ENCODE measurements at places on chromosomes 1 and 21.

- no peak for DNase-seq
Observed at GRCh38 chr1:234863551-234863971, 253.6 kb upstream of the IRF2BP2 start.

DNA sequence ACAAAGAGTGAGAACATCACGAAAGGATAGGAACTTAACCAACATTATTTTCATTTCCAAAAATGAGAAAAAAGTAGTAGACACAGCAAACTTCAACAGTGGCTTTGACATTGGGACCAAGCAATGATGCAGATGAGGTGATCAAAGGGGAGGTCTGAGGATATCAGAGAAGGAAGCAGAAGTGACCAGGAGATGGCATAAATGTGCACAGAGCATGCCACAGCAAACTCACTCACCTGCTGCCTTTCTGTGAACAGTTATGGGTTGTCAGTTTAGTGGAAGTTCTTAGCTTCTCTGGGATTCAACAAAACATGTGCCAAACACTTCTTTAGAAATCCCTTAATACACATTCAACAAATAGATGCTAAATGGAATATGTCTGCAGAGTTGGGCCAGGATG lies 290.1 kb downstream of the PLPP3 start:
- DNase-seq, result no peak

DNA sequence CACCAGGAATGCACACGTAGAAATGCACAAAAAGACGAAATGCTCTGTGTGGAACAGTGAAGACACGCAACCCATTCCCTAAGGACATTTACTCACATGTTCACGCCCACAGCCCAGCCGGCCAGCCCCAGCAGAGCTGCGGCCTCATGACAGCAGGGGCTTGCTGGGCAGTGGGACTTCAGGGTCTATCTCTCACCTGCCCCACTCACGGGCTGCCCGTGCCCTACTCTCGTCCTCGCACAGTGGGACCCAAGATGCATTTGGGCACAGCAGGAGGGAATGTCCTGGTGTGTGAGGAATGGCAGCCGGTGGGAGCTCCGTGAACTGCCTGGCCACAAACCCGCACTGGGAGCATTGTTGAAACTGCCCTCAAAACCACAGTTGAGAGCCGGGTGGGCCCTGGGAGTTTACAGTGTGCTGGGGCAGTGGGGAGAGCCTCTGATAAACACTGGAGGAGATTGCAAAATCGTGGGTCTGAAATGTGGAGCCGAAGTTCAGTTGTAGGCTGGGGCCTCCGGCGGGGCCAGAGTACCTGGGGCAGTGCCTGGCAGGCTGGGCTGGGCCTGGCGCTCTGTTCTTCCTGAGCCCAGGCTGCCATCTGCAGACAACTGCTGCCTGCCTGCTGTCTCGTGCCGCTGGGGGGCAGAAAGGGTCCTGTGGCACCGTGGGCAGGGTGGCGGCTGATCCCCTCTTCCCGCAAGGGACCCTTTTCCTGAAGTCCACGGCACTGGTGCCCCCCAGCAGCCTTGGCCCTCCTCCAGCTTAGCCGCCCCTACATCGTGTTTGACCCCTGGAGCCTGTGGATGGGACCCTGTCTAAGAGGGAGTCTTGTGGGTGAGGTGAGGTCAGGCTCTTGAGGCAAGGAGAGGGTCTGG lies 20.7 kb upstream of the POFUT2 start:
- DNase-seq, result no peak

GRCh38 chr21:29376556-29376955 lies 77.8 kb downstream of the BACH1 start:
- peak; percentile 7 for DNase-seq

DNA sequence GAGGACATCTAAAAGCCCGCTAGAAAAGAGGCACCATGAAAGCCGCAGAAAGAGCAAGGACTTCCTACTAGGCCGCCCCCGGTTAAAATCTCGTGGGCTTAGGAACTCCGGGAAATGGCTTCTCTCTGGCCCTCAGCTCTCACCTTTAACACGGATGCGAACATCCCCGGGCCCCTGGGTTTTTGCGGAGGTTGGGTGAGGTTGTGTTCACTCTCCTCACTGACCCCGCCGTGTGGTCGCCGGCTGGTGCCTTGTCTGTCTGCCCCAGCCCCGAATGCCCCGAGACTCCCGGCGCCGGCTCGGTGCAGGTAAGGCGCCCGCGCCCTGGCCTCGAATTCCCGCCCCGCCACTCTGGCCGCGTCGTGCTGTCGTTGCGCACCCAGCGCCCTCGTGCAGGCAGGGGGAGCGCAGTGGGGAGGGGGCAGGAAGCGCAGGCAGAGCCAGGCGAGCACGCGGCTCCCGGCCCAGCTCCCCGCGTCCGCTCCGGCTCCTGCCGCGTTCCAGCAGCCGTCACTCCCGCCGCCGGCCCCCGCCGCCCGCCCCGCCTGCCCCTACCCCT lies at the start of gene SHISAL2A:
Gene SHISAL2A (plus strand): TSS at position 437 of the 559 bp plus-strand sequence. CDS start 326 bp downstream, outside the sequence.
- peak; percentile 59 for DNase-seq

GRCh38 chr1:235265900-235266299 lies 62.1 kb downstream of the ARID4B start:
- no peak for DNase-seq

- no peak for DNase-seq
Observed at GRCh38 chr1:213680677-213681325, 307.0 kb upstream of the PROX1 start.

GRCh38 chr1:94299627-94300553 lies 62.5 kb upstream of the ARHGAP29 start:
- no peak for DNase-seq

DNA sequence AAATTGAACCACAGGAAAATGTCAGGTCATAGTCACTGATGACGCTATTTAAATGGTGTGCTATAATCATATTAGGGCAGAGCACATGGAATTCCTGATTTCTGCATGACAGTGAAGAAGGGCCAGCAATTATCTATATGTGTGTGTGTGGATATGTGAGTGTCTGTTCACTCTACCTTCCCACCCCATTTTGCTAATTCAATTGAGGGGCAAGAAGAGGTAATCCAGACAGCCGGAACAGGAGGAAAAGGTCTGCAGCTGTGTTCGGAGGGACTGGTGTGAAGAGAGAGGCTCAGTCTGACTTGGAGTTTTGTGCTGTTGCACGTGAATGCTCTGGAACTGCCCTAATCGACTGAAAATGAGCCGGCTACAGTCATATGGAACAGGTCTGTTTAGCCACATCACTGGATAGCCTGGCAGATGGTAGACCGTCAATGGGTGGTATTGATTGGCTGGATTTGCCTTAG lies 5.1 kb upstream of the ELAVL4 start:
- no peak for DNase-seq
